ENCODE measurements at places on chromosomes 4 and X.

DNA sequence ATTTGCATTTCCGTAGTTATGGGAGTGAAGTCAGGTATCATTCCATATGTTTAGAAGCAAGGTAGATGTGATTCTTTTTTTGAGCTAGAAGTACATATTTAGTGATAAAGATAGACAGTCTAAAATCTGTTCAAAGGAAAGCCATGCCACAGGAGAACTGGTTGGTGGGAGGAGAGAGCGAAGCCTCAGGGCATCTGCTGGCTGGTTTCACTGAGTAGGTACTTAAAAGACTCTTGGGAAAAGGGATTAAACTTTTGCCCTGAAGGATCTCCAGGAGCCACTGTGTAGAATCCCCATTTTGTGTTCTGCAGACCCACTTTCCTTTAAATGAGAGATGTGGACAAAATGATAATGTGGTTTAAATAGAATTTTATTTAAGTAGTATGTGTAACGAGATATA is 89.6 kb downstream of the SHROOM2 start:
- no peak for DNase-seq

DNA sequence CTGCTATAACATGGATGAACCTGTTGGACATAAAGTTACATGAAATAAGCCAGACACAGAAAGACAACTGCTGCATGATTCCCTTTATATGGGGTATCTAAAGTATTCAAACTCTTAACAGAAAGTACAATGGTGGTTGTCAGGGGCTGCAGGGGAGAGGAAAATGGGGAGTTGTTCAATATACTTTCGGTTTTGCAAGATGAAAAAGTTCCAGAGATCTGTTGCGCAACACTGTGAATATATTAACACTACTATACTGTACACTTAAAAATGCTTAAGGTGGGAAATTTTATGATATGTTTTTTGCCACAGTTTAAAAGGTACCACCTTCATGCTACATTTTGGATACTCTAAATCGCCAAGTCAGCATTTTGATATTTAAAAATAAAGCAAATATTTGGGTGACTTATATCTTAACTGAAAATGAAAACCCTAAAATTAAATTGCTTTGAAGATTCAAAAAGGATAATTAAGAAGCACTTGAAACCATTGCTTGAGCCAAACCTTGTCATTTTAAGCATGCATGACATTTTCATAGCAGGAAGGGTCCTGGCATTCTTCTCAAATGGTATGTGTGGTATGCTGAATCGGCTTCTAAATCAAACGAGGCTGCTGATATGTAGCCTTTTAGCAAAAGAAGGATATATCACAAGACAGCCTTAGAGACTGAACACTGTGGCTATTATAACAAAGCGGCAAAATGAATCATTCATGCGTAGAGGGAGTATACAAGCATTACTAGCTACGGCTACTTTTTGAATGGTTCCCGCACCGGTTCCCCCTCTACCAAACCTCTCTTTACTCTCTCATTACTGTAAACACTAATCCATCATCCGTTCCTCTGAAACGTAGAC is 607.1 kb upstream of the DIPK2B start:
- DNase-seq, result no peak

DNA sequence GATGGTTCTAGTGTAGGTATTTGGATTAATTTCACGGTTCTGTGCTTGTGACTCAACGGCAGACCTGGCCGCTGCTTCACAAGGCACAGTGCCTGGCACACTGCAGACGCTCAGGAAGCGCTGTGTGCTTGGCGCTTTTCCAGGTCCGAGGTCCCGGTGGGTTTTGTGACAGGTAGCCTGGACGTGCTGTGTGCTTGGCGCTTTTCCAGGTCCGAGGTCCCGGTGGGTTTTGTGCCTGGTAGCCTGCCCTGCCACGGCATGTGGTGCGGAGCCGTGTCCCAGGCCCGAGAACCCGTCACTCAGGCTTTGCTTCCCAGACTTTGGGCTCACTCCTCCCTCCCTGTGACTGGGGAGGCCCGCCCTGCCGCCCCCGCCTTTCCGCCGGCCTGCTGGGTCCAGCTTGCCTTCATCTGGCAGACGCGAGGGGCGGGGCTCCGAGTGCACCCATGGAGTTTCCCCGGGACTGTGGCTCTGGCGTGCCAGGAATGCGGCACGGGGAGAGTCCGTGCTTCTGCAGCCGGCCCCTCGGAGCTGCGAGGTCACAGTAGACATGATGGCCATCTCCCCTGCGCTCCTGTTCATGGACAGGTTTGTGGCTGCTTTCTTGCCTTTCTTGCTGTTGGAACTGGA is 44.2 kb downstream of the TBC1D14 start:
- no peak for DNase-seq

DNA sequence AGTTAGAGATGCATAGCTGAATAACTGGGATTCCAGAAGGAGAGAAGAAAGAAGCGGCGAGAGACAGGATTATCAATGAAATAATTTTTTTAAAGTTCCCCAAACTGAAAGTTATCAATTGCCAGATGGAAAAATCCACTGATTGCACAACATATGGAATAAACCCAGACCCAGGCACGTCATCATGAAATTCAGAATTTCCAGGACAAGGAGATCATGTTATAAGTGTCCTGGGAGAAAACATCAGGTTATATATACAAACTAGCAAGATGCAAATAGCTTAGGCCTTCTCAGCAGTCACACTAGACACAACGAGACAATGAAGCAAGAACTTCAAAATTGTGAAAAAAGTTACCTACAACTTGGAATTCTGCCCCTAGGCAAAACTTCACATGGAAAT is 200.0 kb downstream of the PALLD start:
- no peak for DNase-seq

DNA sequence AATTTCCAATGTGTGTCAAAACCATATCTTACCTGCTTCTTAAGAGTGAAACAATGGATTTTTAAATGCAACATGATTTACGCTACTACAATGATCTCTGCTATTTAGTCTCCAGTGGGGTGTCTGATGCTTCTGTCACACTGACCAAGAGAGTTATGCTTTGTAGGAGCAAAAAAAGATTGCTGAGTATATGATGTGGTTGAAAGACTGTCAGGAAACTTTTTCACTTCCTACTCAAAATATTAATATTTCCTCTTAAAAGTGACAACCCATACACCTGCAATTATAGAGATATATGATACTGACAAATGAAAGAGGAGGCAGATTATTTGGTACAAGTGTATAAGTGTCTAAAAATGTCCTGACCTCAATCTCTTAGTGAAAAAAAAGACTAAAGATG is 105.2 kb upstream of the BMP3 start:
- DNase-seq, result no peak

GRCh38 chr4:37981844-37982720 is 21.9 kb downstream of the PTTG2 start:
- no peak for DNase-seq

- no peak for DNase-seq
These were observed 106.4 kb upstream of the NWD2 start for GRCh38 chr4:37138019-37138653.

DNA sequence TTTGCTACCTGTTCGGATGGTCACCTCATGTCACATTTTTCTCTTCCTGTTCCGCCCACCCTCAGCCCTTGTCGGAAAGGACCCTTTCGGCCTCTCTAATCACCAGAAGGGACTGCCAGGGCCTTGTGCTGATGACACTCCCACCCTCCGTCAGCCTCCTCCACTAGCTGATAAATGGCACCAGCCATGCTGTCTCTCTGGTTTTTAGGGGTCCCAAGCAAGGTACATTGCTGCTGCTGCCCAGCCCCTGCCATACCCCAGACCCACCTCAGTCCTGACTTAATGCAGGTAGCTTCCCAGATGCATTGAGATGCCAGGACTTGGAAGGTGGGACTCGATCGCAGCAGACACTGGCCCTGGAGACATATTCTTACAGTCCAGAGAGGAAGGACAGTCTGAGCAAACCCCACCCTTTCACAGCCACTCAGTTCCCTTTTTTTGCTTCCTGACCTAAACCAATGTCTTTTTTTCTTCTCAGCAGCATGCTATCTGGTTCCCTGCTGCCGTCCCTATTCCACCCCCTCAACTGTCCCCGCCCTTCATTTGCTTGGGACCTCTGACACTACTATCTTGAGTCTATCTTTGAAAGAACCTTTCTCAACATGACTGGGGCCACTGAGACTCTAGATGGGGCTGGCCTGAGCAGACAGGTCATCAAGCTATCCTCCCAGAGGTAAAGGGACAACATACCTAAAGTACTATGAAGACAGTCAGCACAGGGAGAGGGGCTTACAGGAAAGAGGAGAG is at the start of gene BTK:
Gene BTK (minus strand): TSS at position 397 of the 747 bp plus-strand sequence. CDS start 10,907 bp downstream, outside the sequence.
- no peak for DNase-seq

GRCh38 chr4:5526080-5526846 is 182.1 kb downstream of the EVC2 start:
- no peak for DNase-seq

DNA sequence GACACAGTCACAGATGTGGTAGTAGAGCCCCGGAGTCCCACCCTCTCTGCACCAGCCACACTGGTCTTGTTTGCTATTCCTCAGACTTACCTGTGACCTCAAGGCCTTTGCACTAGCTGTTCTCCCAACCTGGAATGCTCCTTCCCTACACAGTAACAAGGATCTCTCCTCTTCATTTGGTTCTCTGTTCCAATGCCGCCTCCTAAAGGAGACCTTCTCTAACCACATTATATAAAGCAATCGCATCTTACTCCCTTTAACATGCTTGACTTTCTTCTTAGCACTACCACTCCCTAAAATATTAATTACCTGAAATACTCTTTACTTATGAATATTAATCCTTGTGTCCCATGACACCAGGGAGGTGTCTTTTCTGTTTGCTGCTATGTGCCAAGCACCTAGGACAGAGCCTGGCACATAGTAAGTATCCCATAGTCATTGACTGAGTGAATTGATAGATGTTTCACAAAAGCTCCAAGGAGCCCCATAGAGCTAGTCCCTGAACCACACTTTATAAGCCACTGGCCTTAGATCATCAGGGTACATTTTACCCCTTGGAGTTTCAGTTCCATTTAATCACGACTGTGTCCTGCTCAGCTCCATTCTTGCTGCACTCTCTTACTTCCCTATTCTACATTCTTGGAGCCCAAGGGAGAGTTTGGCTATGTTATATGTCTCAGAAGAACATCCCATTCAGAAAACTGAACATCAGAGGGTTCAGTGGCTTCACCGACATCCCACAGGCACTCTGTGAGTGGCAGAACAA is 312.7 kb downstream of the RAB28 start:
- no peak for DNase-seq
